Activated naive CD4-positive, alpha-beta T cell treated with Interleukin-2 at 50 U/mL for 16 hours (primary cell): ENCODE measurements at places on chromosomes 11 and 22.

- DNase-seq, result no peak
Observed at GRCh38 chr11:75790986-75791385, 22.4 kb downstream of the DGAT2 start.

DNA sequence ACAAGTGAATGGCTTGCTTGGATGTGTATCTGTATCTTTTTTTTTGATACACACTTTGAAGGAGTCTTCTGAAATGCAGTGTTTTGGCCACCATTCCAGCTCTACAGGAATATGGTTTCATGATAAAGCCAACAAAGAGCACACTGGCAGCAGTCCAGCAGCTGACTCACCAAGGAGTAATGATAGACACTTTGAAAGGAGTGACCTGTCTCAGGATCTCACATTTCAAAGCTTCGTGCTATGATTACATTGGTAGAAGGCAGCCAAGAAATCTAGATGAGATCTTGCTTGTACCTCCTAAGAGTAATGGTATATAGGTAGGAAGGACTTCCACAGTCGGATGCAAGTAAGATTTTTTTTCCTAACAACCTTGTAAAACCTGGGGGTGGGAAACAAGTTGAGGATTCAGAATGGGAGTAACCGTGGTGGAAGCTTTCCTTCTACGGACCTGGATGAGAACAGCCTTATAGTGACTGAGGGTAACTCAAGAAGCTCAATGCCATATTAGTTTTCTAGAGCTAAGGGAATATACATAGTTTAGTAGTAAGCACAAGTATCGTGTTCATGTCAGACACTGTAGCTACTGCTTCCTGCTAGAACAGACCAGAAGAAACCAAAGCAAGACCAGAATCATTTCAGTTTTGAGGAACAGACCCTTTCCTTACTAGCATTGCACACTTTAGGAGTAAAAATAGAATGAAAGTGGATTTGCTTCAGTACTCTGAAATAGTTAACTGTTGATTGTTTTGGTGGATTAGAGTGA lies 25.0 kb downstream of the MTMR3 start:
- no peak for DNase-seq

DNA sequence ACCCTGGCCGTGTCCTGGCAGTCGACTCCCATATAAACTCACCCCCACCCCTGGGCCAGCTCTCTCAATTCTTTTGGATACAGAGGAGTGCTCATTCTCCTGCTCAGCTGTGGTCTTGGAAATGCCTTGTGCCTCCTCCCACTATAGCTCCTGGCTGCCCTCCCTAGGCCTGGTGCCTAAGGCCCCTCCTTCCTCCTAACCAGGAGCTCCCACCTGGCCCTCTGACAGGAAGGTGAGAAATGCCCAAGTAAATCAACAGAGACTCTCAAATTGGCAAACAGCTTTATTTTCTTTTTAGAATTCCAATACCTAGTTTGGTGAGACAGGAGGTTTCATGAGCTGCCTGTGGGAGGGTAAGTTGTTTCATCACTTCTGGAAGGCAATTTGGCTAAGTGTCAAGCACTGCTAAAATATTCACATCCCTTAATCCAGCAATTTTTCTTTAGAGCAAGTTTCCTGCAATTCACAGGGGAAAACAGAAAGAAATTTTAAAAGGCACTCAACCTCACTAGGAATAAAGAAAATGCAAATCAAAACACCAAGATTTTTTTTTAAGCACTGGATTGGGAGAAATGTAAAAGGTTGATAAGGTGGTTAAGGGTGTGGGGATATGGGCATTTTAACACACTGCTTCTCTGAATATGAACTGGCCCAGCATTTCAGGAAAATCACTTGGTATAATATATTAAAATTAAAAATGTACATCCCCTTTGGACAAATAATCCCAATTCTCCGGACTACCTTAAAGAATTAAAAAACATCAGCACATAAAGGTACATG lies 209.7 kb upstream of the ARHGAP20 start:
- DNase-seq, result no peak

- DNase-seq, result no peak
Observed at GRCh38 chr22:36204001-36204631, 2.5 kb upstream of the APOL4 start.

DNA sequence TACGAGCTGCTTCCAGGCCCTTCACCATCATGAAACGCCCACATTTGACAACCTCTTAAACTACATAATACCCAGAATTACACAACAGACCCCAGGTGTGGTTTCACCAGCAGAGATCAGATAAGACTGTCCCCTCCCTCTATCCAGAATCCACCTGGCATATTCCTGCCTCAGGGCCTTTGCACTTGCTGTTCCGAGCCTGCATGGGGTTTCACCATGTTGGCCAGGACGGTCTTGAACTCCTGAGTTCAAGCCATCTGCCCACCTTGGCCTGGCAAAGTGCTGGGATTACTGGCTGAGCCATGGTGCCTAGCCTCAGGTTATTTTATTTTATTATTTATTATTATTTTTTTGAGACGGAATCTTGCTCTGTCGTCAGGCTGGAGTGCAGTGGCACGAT lies 73.4 kb downstream of the FBXO7 start:
- no peak for DNase-seq

DNA sequence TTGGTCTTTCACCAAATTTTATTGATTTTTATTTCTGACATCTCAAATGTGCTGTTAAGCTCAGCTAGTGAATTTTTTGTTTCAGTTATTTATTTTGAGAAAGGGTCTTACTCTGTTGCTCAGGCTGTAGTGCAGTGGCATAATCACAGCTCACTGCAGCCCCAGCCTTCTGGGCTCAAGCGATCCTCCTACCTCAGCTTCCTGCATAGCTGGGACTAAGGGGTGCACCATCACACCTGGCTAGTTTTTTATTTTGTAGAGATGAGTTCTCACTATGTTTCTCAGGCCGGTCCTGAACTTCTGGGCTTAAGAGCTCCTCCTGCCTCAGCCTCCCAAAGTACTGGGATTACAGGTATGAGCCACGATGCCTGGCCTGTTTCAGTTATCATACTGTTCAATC lies 282.0 kb downstream of the SBF2 start:
- DNase-seq, result no peak

- no peak for DNase-seq
Observed at GRCh38 chr11:10762913-10763421, 11.9 kb downstream of the CTR9 start.

DNA sequence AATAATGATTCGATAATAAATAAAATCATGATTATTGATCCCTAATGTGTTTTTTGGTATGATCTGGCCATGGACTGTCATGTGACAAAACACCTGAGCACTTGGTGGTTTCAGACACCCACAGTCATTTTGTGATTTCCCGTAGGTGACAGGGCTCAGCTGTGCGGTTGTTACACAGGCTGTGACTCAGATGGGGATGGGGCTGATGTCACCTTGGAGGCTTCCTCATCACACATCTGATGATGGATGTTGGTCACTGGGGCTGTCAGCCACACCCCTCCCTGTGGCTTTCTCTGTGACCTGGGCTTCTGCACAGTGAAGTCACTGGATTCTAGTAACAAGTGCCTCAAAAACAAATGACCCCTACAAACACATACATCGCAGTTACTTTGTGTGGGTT lies 995.1 kb downstream of the BRD1 start:
- peak; percentile 9 for DNase-seq

DNA sequence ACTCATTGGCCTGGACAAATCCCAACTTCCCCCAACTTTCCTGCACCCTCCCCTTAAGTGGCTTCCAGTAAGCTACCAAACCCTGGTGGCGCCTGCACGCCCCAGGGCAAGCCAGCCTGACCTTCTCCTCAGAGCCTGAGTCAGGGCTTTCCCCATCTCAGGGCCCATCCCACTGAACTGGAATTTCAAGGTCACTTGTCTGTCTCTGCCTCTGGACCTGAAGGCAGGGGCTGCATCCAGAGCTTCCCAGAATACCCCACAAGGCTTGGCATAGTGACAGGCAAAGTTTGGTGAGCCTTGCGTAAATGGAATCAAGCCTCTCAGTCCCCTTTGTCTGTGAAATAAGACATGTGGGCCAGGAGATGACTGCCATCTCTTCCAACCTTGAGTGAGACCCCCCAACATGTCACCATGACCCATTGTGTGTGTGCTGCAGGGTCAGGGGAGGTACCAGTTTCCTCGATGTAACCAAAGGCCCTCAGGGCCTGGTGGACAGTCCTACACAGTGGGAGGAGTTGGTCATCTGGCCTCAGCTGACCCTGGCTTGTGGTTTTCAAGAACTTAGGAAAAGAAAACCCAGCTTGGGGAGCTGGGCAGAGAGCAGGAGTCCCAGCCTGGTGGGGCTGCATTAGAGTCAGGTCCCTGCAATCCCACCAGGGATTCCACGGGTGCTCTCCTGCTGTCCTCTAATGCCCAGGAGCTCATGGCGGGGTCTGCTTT lies 8.9 kb downstream of the ALX4 start:
- DNase-seq, result no peak

GRCh38 chr11:34461215-34461614 lies 22.5 kb downstream of the CAT start:
- DNase-seq, result no peak

GRCh38 chr22:44335903-44336803 lies 23.4 kb upstream of the SHISAL1 start:
- DNase-seq, result no peak

- no peak for DNase-seq
Observed at GRCh38 chr22:19002684-19003038, 66.6 kb upstream of the PRODH start.

GRCh38 chr11:104142698-104143097 lies 21.2 kb downstream of the PDGFD start:
- no peak for DNase-seq

DNA sequence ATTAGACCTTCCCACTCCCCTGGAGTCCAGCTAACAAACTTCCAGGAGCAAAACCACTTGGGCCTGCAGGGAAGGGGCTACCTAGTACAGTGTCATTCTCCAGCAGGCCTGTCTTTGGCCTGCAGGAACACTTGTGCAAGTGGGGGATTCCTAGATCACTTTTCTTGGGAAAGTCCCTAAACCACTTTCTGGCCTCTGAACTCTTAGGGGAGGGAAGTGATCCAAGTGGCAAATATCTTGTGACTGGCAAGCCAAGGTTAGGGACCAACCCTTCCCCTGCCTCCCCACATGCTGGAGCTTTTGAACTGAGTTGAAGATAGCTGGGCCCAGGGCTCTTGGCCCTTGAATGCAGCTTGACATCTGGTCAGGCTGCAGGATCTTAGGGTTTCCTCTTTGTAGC lies 17.2 kb downstream of the PPFIBP2 start:
- no peak for DNase-seq

- DNase-seq, result no peak
Observed at GRCh38 chr22:45670981-45671782, 452 bp upstream of the ATXN10 start.

DNA sequence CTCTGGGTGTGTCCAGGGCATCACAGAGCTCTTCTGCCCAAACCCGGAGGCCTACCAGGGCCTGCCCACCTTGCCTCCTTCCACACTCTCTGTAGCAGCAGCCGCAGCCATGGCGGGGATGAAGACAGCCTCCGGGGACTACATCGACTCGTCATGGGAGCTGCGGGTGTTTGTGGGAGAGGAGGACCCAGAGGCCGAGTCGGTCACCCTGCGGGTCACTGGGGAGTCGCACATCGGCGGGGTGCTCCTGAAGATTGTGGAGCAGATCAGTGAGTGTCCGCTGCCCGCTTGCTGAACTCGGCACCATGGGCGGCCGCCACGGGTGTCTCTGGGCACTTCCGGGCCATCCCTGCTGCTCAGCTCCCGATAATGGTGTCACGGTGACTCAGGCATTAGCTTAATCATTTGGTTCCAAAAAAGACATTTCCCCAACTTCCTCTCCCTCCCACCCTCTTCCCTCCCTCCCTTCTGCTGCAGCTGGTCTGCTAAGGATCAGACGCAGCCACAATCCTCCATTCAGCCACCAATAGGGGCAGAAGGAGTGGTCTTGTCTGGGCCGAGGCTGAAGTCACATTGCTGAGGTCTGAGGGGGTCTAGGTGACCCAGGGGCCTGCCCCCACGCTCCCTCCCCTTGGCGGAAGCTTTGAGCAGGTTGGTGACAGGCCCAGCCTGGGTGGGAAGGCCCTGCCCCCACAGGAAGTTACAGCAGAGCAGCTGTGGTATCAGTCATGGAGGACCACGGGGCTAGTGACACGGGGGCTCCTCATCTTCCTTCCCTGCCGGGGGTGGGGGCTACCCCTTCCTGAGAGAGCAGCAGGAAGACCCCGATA lies 950 bp downstream of the FERMT3 start:
- DNase-seq, result peak; percentile 85

GRCh38 chr11:75524665-75525432 lies 892 bp downstream of the GDPD5 start:
- DNase-seq, result peak; percentile 45

DNA sequence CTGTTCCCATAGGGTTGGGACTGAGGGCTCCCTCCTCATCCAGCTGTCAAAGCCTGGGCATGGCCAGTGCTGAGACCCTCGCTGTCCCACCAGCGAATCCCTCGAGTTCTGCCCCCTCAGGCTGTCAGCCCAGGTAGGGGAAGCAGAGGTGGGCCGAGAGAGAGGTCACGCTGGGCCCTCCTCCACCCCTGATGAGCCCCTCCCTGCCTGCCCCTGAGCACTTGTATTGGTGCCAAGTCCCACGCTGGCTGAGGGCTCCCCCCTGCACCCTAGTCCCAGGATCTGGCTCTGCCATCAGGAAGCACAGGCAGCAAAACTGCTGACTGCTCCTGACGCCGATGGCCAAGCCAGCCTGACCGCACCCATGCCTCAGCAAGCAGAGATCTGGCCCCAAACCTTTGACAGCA lies 3.3 kb downstream of the PRR33 start:
- DNase-seq, result no peak

DNA sequence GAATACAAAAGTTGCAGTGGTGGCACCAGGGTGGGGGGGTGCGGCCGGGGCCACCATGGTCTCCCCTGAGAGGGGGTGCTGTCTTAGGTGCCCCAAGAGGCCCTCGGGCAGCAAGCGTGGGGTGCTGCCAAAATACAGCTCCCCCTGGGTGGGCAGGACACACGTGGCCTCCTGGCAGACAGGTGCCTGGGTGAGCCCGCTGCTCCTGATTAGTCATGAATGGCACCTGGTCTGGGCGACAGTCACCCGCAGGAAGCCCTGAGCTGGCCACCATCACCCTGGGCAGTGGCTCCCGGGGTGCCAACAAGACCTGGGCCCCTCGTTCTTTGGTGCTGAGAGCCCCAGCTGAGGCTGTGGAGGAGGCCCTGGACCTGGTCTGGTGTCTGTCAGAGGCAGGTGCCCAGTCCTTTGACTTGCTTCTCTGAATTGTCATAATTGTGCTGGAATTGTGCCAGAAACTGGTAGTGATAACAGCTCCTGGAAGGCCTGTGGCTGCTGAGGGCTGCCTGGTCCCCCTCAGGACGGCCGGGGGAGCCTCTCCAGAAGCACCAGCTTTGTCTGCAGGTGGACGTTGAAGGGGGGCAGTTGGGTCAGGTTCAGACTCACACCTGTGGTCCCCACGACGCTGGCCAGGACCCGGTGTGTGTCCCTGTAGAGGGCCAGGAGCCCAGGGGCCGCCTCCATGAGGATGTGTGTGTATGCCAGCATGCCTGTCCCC lies 14.8 kb downstream of the ALG12 start:
- no peak for DNase-seq

DNA sequence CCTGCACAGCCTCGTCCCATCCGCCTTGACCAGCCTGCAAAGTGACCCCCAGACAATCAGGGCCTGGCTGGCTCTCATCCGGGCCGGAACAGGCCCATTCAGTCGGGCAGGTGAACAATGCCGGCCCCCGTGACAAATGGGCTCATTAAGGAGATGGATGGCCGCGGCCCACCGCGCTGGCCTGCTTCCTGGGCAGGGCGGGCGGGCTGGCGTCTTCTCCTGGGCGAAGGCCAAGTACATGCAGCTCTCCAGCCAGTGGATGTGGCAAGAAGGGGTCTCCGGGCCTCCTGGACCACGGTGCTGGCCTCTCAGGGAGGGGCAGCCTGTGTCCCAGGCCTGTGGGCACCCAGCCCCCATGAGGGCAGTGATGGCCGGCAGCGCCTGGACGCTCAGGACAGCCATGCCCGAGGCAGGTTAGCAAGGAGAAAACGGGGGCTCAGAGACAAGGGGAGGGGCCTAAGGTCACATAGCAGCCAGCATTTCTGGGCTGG lies 1022.8 kb downstream of the BRD1 start:
- no peak for DNase-seq
